ENCODE measurements at places on chromosomes 7 and 10.

GRCh38 chr10:55550236-55550635 lies 749.2 kb upstream of the PCDH15 start:
- DNase-seq, result no peak

DNA sequence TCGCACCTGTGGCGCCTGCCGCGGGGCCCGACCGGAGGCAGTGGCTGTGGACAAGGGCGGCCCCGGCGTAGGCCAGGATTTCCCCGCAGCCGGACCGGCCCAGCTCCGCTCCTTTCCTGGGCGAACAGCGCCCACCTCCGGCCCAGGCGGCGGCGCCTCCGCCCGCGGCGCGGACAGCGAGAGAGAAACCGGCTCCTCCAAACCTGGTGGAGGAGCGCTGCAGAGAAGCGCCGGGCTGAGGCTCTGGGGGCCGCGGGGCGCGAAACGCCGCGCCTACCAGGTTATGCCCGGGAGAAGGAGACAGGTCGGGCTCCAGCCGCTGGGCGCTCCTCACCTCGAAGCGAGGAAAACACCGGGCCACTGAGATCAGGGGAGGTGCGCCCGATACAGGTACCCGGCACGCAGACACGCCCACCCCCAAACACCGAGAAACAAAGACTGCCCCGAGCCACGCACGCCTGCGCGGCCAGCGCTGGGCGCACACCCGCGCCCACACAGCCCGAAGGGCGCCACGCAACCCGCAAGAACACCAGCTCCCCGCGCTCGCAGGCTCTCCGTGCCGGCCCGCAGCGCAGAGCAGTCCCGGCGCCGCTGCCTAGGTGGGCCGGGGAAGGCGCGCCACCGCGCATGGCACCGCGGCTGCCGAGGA lies 3.3 kb downstream of the GRID1 start:
- DNase-seq, result peak; percentile 21

- peak; percentile 7 for DNase-seq
Observed at GRCh38 chr10:47368431-47369180, 15.5 kb downstream of the ZNF488 start.

DNA sequence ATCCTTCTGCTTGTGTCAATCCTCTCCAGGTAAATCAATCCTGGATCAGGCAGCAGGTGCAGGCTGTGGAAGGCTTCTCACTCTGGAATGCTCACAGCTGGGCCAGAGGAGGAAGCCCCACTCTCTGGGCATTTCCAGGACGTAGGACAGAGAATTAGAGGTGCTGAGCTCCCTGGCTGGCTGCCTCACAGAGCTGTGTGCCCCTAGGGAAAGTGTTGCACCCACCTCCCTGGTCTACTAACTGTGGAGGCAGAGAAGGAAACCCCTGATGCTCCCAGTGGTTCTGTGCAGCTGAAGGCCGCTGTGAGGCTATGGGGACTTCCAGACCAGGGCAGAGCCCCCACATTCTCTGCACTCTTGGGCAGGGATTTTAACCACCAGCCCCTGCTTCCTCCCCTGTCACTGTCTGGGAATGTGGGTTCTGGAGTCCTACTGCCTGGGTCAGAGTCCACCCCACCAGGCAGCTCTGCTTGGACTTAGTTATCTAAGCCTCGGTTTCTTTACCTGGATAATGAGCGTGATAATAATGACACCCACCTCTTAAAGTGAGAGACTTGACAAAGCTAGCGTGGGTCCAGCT lies 73.5 kb upstream of the EEPD1 start:
- DNase-seq, result no peak

GRCh38 chr7:23242935-23243334 lies 3.6 kb upstream of the GPNMB start:
- no peak for DNase-seq

- peak; percentile 28 for DNase-seq
Observed at GRCh38 chr10:16612115-16612980, 90.7 kb upstream of the C1QL3 start.

DNA sequence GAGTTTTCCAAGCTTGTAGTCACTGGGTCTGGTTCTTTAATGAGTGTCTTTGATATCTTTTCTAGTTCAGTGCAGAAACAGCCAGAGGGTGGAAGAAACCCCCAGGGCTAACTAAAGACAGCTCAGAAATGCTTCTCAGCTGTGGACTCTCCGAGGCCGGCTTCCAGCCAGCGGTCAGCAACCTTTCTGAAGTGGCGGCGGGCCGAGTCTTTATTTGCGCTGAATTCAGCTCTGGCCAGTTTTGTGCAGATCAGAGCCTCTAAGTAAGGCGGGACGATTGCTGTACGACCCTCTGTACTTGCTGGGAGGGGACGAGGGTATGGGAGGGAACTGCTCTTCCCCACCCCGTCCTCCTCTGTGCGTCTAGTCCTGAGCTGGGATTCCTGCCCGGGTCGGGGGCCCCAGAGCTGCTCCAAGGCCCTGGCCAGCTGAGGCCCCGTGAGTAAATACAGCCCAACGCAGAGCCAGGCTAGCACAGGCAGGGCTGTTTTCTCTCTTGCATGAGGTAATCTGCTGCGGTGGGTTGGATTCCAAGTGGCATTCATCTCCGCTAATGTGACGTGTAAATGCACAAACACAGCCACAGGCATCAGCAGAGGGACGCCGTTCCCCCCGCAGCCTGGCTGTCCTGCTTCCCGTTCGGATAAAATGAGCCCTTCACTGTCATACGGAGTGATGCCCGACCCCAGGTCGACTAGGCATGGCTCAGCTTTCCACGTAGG lies 159.8 kb downstream of the PIP4K2A start:
- no peak for DNase-seq

DNA sequence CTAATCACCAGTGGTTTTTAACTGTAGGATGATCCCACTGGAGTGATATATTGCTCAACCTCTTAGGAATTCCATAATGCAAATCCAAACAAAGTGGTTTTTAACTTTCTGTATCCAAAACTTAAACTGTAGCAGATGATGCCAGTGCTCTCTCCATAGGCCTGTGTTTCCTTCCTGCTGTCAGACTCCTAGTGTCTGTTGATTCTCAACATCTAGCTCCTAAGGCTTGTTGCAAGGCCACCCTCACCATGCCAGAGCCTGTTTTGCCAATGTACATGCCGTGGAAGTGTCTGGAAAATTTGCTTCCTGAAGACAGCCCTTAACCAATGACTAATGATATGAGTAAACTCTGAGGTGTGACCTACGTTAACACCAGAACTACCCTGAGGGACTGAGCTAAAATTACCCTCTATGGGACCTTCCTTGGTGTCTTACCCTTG lies 39.3 kb downstream of the C1GALT1 start:
- no peak for DNase-seq

- no peak for DNase-seq
Observed at GRCh38 chr7:7895004-7895650, 73.5 kb upstream of the GLCCI1 start.
